Stimulated activated CD4-positive, alpha-beta T cell treated with anti-CD3 and anti-CD28 coated beads, Interleukin-15, amount 100 ng/mL, for 24 hours (primary cell): ENCODE measurements at places on chromosomes 7 and 10.

- peak; percentile 82 for DNase-seq
These were observed 21.0 kb upstream of the GNA12 start for GRCh38 chr7:2864999-2865670.

GRCh38 chr10:15562578-15562977 is 157.1 kb downstream of the ITGA8 start:
- DNase-seq, result no peak

- no peak for DNase-seq
These were observed 286.7 kb downstream of the OTUD1 start for GRCh38 chr10:23725548-23725947.

- DNase-seq, result no peak
These were observed 80.4 kb downstream of the AUTS2 start for GRCh38 chr7:69678494-69679187.

DNA sequence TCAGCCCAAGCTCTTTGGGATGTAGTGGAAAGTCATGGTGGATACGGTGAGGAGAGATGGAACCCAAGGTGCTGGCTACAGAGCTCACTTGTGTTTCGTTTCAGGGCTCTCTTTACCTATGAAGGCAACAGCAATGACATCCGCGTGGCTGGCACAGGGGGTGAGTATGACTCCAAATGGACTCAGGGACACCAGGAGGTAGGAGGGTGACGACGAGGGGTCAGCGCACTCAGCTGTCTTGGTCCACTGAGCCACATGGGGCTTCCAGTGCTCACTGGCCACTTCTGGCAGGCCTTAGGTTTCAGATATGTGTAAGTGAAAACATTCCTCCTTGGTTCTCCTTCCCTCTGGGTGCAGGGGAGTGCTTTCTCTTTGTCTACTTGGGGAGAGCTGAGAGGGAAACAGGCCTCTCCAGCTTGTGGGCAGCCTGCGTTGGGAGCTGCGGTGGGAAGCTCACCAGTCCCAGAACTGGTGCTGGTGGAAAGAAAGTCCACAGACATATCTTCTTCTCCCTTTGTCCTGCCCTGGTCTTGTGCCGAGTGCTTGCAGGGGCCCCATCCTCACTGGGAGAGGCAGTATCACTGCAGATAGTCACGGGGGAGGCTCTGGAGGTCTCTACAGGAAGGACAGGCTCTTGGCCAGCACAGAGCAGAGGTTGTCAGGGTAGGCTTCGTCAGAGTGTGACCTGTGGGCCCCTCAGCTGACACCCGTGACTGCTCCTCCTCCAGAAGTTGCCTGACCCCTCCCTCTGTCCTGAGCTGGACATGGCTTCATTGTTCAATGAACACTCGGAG is 5.8 kb downstream of the DBNL start:
- no peak for DNase-seq

- no peak for DNase-seq
These were observed 426.4 kb upstream of the FZD8 start for GRCh38 chr10:36068542-36068941.

DNA sequence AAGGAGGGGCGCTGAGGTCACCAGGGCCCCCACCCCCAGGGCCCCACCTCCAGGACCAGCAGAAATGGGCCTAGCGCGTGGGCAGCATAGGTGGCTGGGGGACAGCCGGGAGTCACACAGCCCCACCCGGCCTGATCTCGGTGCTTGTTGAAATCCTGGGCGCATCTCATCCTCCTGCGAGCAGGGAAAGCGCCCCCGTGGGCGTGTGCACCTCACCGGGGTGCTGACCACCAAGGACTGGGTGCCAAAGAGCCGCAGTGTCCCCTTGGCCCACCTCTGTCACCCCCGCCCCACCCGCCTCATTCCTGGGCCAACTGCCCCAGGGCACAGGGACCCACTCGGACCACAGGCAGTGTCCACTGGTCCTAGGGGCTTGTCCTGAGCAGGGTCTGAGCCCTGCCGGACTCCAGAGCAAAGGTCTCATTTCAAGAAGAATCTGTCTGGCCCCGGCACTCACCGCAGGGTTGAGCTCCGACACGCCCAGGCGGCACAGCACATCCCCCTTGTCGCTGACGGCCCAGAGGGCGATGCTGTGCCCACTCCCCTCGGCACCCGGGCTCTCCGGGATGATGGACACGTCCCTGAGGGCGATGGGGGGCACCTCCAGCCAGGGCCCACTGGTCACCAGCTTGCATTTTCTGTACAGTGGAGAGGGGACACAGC is 11.4 kb downstream of the BHLHA15 start:
- DNase-seq, result no peak

- no peak for DNase-seq
These were observed 12.1 kb downstream of the KBTBD2 start for GRCh38 chr7:32879460-32879859.

DNA sequence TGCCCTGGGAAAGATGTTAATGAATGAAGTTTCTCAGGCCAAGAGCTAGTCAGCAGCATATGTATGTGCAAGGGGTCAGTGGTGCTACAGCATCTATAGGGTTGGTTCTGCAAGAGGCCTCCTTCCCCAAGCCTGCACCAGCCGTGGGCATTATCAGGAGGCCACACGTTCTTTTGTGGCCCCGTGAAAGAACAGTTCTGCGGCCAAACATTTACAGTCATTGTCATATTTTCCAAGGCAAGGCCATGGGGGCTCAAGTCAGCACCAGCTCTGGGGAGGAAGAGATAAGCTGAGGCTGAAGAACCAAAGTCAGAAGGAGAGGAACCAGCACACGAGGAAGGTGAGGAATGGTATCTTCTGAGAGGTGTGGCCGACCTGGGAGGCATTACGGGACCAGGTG is 54.4 kb upstream of the TMEM72 start:
- DNase-seq, result no peak

DNA sequence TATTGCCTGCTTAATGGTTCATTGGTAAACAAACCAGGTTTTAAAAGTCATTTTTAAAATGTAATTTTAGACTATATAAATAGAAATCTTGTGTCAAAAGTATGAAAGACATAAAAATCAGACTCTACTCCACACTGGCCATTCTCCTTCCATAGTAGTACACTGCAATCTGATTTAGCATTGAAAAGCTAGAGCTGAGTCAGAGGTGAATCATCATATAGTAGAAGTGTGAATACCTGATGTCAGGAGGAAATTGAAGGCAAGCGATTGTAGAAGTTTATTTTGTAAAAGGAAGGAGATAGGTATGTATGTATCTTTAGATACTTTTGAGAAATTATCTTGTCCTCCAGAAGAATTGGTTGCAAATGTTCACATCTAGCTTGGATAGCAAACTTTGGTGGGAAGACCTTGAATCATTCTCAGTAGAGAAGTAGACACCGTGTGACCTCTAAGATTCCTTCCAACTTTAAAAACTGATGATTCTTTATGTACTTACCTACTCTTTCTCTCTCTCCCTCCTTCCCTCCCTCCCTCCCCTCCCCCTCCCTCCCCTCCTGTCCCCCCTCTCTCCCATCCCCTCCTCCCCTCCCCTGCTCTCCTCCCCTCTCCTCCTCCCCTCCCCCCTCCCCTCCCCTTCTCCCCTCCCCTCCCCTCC is 88.1 kb downstream of the BTAF1 start:
- no peak for DNase-seq

- no peak for DNase-seq
These were observed 1.8 kb downstream of the VCL start for GRCh38 chr10:73999703-74000102.

- DNase-seq, result no peak
These were observed 40.4 kb upstream of the KIAA1217 start for GRCh38 chr10:24168258-24169170.

DNA sequence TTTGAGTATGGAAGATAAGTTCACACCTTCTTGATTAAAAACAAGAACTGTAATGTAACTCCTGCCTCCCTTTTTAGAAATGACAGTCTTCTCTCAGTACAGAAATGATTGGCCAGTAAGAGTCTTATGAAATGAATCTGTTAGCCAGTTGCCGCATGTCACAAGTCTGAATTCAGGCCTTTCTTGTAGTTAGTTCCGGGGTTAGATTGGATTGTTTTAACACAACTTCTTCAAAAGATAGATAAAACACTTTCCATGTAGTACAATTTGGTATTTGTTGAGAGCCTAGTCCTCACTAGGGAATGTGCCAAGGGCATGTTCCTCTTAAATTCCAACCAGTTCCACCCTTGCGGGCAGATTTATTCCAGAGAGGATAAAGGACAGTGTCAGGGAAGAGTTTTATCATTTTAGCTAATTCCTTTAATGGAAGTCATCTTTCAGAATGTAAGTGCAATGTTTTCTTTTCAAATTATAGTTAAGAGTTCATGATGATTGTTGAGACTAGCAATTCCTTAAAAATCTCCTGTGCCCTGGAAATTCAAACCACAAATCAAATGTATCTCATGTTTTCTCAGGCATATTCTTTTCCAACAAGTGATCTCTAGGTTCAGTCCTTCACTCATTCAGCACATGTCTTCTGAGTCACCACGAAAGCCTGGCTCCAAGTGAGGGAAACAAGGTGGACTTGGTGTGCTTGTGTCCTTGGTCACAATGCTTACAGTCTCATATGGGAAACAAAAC is 4.1 kb downstream of the FHIP2A start:
- peak; percentile 19 for DNase-seq

- no peak for DNase-seq
These were observed 8.3 kb downstream of the PEX1 start for GRCh38 chr7:92520024-92520423.

GRCh38 chr7:8627325-8627724 is 193.9 kb downstream of the NXPH1 start:
- DNase-seq, result no peak

DNA sequence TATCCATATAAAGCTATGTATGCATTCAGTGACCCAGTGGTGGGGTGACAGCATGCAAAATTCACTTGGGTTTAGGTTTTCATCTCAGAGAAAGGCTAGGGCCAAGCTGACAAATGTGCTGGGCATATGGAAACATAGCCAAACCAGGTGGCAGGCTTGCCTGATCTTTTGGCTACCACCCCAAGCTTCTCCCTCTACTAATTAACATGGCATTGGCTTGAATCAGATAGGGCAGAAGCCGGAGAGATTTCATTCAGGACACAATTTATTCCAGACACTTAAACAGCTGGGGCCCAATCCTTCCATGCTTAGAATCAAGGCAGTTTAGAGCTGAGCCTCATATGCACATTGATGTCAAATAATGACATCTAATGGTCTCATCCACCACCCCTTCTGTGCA is 95.5 kb upstream of the AGK start:
- no peak for DNase-seq

- no peak for DNase-seq
These were observed 21.9 kb upstream of the VSIR start for GRCh38 chr10:71795248-71795647.

DNA sequence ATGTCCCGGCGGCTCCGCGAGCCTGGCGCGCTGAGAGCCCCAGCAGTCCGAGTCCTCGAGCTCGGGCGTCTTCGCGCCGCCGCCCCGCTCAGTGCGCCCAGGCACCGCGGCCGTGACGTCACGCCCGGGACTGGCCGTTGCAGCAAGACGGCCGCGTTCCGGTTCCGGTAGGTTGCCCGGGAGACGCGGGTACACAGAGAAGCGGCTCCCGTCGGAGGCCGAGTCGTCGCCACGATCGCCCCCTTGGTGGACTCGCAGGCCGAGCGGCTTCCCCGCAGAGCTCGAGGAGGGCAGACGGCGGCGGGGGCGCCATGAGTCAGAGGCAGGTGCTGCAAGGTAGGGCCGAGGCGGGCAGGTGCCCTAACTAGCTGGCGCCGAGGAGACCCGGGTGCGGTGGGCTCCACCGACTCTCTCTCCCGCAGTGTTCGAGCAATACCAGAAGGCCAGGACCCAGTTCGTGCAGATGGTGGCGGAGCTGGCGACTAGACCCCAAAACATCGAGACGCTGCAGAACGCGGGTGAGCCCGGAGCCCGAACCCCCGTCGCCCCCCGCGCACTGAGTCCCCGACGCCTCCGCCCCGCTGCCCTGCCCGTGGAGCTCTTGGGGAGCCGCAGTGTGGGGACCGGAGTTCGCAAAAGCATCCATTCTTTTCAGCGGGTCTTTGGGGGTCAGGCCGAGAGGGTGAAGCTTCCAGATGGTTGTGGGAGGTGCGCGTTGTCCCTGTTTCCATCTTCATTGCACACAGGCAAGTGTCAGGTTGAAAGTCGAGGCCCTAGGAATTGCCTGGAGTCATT is at the start of gene SPAG6:
Gene SPAG6, plus strand, starts transcription at position 196 of the 795 bp plus-strand sequence. Its CDS starts 116 bp downstream, at position 312.
- peak; percentile 74 for DNase-seq

DNA sequence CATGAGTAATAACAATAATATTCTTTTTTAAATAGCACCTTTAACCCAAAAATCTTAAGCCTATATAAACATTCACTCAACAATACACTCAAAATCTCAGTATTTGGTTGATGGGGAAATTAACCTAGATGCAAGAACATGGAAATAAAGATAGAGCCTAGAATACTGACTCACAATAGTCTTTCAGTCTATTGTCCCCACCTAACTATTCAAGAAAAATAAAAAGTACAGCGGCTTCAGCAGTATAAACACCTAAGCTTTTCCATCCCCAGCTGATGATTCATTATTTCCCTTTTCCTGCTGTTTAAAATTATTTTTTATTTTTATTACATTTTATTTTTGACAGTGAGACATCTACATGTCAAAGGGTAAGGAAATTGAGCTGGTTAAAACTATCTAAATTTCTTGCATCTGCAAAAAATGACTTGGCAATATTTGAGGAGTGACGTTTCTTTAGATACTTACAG is 201.4 kb downstream of the FZD1 start:
- no peak for DNase-seq

DNA sequence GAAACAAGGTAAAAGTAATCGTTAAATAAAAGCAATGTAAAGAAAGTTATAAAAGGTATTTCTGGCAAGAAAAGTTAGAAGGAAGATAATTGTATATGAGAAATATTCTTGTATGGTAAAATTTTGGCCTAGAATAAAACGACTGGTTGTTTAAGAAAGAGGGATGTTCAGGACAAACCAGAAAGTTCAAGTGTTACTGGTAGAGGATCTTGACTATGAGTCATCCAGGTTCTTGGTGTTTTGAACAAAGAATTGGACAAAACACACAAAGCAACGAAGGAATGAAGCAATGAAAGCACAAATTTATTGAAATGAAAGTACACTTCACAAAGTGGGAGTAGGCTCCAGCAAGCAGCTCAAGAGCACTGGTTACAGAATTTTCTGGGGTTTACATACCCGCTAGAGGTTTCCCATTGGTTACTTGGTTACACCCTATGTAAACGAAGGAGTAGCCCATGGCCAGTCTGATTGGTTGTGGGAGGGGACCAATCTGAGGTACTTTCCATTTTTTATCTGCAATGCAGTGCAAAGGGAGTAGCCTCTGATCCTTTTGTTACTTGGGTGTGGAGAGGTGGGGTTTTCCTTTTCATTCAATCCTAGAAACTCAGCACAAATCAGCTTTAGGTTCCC is 22.4 kb upstream of the GARS1 start:
- no peak for DNase-seq

DNA sequence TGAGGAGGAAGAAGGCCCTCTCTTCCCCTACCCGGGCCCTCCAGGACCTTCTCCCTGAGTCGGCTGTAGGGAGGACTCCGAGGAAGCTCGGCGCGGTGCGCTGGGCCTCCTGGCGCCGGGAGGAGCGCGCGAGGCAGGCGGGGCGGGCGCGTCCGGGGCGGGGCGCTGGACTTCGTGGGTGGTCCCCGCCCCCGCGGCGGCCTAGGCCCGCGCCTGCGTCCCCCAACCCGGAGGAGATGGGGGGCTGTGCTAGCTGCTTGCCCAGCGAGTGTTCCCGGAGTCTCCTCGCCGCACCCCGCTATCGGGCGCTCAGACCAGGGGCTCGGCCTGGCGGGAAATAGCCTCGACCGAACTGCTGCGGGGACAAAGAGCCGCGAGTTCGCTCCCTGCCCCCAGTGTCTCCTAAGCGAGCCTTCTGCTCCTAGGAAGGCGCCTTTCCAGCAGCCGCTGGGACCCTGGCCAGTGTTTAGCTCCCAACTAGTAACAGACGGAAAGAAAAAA is 19.2 kb upstream of the SMO start:
- DNase-seq, result peak; percentile 67
